ENCODE measurements at places on chromosomes 2 and 18.

DNA sequence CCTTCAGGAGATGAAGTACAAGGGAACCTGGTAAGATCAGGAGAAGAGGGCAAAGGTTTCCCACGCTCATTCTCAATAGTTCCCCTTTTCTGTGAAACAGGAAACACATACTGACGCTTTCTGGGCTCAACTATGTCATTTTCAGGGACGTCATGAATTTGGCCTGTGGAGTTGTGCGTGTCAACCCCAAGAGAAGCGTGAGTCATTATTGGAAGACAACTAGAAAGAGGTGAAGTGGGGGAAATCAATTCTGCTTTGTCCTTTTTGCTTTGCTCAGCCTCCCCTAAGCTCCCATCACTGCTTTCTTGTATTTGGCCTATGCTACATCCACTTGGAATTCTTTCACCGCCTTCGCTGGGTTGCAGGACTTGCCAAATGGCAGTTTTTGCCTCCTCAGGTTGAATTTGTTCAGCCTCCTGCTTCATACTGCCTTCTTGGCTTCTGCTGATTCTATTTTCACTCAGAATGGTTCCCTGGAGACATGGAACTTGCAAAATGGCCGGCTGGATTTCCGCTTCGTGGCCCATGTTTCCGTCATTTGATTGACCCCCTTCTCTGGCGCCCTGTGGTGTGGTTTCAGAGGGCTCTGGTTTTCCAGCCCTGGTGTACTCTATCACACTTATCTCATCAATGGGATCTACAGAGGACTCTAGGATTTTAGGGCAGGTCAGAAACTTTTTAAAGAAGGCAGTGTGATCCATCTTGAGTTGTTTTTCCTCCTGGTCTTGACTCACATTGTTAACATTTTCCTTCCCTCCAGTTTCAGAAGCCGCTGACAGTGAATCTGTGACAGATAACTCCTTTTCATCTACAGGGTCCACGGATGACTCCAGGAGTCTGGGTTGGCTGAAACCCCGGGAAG, 93.3 kb downstream of the ALPK2 start:
- DNase-seq = no peak

DNA sequence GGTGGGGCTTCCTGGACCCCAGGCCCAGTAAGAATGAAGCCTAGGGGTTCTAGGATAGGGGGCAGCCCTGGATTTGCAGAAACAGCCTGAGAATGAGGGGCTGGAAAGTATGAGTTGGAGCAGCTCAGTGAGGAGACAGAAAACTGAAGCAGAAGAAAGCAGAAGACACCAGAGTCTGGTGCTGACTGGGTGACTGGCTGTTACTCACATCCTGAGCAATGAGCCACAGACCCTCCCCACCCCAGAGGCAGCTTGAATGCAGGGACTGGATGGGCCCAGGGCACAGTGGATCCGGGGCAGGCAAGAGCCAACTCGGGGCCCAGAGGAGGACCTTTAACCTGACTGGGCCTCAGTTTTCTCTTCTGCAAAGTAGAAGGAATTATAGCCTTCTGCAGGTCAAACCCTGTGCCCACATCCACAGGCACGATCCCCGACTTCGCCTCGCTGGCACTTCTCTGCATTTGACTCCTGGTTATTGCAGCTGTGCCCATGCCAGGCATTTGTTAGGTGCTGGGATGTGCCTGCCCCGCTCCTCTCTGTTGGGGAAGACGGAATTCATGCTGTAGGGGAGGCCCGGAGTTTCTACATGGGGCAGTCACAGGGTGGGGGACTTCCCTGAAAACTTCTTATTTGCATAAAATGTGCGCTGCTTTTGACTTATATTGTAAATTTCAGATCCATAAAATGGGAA, 8.5 kb downstream of the STEAP3 start:
- no peak for DNase-seq

DNA sequence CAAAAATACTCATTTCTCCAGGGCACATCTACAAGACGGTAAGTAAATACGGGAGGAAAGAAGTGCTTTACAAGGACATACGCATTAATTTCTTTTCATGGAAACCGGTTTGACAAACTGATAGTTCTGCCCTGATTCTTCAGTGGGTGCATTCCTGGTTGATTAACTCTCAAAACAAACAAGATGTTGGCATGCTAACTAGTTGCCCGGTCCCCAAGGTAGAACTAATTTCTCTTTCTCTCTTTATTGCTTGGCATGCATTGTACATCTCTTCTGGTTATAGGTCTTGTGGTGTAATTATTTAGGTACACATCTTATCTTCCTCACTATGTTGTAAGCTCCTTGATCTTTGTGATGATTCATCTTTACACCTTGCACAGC, 46.9 kb upstream of the SPATS2L start:
- no peak for DNase-seq

DNA sequence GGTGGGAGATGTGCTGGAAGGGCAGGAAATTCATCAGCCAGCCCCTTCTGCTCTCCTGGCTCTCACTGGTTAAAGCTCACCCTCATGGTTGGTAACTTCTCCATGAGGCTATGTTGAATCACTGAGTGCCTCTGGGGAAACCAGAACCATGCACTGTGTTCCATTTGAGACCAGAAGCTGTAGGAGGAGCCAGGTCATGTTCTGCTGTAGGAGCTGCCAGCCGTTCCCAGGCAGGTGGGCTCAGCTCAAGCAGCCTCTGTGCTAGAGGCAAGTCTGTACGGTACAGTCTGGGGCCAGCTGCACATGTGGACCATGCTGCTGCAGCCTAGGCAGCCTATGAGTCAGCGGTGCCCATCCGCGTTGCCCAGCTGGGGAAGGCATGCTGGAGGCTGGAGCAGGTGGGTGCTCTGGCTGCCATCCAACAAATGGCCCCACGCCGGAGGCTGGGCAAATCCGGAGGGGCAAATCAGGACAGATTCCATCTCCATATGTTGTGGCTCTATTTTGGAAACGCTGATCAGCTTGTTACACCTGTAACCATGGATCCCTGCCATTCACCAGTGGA, 22.0 kb upstream of the KCNF1 start:
- DNase-seq = peak; percentile 84

DNA sequence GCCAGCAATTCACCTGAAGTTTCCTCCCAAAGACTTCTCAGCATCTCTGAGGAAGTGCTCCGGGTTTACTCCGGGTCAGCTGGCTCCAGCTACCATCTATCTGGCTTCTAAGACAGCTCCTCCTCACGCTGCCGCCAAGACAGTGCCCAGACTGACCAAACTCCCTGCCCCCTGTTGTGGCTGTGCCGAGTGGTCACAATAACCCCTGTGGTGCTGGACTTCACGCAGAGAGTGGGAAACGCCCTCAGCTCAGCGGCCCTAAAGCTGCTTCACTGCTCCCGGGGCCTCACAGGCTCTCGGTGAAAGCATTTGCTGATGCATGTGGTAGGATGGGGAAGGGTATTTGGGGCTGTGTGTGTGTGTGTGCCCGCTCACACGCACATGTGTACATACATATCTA, 154.8 kb upstream of the ZNF236 start:
- DNase-seq = no peak

DNA sequence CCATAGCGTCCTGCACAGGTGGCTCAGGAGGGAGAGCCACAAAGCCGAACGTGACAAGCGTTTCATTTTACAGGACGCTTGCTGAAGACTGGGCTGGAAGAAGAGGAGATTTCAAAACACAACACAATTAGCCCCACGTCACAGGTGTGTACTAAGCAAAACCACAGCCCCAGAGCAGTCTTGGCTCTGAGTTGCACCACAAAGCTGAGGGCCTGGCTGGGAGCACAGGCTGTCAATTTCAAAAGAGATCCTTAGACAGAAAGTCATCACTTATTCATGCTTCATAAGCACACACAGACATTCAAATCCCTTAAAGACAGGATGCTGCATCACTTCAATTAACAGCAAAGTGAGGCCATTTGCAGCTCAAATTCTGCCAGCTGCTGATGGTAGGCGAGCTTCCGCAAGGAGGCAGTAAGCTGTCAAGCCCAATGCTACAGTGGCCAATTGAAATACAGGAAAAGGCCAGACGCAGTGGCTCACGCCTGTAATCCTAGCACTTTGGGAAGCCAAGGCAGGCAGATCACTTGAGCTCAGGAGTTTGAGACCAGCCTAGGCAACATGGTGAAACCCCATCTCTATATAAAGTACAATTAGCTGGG, 79.6 kb downstream of the SKA1 start:
- DNase-seq = peak; percentile 31

DNA sequence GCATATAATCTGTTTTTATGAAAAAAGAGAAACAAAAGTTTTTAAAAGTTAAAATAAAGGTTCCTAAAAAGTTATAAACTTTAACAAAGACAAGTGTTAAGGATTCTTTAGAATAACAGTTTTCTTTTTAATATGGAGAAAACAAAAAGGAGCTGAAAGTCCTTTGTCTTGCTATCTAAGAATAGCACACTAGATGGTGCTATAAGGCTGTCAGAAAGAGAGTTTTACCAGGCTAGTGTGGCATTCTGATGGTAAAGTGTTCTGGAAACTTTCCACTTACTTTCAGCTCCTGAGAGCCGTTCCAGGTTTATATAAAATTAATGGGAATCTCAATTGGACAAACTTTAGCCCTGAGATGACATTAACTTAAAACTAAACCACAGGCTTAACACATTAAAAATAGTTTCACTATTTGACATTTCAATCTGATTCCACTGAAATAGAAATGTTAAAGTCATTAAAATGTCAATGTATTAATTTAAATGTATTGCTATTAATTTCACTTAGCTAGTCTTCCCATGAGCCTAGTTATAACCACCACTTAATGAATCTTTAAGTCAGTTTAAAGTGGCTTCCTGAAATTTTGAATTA, 3.7 kb downstream of the FBXO48 start:
- DNase-seq = peak; percentile 50

DNA sequence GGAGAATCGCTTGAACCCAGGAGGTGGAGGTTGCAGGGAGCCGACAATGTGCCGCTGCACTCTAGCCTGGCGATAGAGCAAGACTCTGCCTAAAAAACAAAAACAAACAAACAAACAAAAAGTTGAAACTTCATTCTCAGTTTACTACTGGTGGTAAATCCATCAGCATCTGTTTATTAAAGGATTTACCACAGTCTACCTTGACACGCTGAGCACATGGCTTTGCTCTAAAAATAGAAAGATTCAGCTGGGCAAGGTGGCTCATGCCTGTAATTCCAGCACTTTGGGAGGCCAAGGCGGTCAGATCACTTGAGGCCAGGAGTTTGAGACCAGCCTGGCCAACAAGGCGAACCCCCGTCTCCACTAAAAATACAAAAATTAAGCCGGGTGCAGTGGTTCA, 201.3 kb downstream of the TGIF1 start:
- no peak for DNase-seq

DNA sequence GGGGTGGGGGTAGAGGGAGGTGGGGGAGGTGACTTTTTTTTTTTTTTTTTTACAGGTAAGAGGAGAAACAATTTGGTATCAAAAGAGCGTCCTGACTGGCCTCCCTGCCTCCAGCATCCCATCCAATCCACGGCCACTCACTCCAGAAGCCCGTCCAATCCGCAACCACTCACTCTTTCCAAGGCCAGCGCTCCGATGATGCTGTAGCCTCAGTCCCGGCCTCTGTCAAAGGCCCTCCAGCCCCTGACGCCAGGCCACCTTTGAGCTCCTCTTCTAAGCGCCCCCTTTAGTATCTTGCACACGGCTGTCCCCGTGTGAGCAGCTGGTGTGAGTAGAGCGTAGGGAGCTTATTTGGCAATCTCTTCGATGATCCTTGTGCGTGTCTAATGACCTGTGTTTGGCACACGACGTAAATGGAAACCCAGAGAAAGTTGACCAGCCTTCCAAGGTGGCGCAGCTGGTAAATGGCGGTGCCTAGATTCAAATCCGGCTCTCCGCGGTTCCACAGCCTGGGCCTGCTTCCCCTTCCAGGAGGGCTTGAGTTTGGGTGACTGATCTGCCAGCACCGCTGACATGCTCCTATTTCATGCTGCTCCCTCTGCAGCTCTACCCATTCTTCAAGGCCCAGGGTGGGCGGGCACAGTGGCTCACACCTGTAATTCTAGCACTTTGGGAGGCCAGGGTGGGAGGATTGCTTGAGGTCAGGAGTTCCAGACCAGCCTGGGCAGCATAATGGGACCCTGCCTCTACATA, 23.8 kb upstream of the PXDN start:
- no peak for DNase-seq

GRCh38 chr2:239669181-239669898, 268.5 kb upstream of the HDAC4 start:
- no peak for DNase-seq

GRCh38 chr2:48567671-48568070, 37.7 kb downstream of the STON1 start:
- DNase-seq = no peak

DNA sequence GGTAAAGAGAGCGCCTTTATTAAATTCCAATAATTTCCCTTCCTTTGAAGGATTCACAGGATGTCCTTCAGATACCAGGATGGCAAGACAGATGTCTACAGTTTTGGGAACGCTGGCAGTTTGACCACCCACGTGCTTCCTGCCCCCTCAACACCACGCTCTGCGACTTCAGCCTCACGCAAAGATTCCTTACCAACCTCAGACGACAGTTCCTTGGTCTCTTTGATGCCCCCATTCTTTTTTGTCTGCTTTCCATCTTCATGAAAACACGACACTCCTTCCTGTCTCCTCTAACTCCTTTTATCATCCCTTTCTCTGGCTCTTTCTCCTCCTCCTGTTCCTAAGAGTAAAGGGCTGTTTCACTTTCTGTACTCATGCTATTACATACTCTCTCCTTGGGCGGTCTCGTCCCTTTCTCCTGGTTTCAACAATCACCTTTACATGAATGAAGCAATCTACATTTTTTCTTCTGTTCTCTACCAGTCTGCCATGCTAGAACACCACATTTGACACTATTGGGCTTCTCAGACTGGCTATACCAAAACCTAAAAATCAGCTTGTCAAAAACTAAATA, 189.9 kb upstream of the PGAP1 start:
- no peak for DNase-seq

GRCh38 chr2:102592601-102593000, 26.8 kb upstream of the SLC9A2 start:
- DNase-seq = no peak

GRCh38 chr18:39788383-39788782, 2166.7 kb upstream of the PIK3C3 start:
- DNase-seq = no peak

All from NCI-H446 (cell line).